ENCODE measurements at places on chromosomes 1 and 21.

GRCh38 chr1:233368106-233368788 lies 40.7 kb downstream of the MAP3K21 start:
- DNase-seq, result peak; percentile 56

- peak; percentile 21 for DNase-seq
Measured at GRCh38 chr21:16211339-16212303, 481.8 kb downstream of the USP25 start.

- no peak for DNase-seq
Measured at GRCh38 chr21:33117101-33117888, 47.4 kb downstream of the OLIG1 start.

DNA sequence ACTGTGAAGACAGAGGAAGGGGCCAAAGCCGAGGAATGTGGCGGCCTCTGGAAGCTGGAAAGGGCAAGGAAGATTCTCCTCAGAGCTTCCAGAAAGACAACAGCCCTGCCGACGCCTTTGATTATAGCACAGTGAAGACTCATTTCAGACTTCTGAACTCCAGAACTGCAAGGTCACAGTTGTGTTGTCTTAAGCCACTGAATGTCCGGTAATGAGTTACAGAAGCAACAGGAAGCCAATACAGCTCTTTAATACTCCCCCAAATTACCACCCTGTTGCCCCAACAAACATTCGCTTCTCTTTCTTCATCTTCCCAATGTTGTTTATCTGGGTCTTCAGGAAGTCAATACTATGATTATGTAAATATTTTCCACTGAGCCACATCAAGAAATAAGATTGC lies 44.0 kb downstream of the ETS2 start:
- DNase-seq, result no peak
